ENCODE measurements at places on chromosomes 7 and 10.

DNA sequence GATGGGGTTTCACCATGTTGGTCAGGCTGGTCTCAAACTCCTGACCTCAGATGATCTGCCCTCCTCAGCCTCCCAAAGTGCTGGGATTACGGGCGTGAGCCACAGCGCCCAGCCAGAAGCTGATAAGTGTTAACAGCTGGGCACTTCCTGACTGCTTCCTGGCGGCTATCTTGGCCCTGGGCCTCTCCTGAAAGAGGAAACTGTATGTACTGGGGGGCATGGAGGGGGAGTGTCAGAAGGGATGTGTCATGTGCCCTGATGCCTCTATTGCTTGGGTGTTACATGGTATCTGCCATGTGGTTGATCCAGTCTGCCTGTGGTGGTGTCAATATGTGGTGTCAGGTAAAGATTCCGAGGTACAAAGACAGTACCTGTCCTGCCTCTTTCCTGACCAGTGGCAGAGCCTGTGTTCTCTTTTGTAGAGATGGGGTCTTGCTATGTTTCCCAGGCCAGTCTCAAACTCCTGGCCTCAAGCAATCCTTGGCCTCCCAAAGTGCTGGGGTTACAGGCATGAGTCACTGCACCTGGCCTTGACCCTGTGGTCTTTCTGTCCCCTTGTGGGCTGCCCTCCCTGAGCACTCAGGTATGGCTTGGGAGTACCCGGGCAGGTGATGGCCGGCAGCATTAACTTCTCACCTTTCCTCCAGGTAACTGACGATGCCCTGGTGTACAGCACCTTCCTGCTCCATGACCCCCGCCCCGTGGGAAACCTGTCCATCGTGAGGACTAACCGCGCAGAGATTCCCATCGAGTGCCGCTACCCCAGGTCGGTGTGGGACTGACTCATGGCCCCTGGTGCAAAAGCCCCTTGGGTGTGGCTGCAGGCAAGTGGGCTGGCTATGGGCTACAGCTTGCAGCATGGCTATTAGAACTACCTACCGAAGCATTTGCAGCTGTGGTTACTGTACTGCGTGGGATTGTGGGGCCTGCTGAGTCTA, 4.4 kb downstream of the ZP3 start:
- DNase-seq = no peak

GRCh38 chr7:28608731-28609130, 196.4 kb downstream of the CREB5 start:
- DNase-seq = no peak

DNA sequence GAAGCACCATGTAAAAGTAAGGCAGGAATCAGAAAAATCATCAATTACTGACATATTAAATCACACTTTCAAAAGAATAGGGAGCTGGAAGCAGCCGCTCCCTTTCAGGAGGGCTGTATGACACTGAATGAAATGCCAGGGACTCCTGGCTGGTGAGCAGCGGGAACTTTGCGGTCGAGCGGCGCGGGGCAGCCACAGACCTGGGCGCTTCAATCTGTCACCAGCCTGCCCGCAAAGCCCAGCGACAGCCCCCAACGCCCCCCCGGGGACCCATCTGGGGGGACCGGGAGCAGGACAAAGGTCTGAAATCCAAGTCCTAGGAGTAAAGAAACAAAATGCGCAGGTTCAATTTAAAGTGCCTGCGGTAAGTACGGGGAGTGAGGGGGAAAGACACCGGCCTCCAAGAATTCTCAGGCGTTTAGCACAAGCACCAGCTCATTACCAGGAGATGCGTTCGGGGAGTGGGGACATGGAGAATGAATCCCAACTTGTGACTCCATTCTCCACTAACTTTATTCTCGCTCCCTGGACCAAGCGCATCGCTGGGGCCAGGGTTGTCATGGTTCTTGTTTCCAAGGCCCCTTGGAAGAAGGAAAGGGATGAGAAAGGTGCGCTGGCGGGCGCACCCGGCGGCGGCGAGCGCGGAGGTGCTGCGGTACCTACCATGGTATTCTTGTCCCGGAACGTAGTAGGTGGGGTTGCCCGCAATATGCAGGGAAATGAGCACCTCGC, 824 bp downstream of the RELN start:
- no peak for DNase-seq

DNA sequence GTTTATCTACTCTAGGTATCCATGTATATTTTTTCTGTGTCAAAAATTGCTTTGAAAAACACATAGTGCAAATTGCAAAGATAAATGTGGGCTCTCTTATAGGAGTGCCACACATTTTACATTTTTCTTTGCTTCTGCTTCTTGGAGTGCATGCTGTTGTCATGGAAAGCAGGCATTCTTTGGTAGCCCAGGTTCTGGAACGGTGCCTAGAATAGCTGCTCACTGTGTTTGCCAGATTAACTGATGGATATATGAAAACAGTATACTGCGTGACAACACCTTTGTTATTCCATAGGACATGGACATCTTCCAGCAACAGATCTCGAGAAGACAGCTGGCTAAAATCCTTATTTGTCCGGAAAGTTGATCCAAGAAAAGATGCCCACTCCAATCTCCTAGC, 13.4 kb downstream of the NIPSNAP2 start:
- DNase-seq = no peak

DNA sequence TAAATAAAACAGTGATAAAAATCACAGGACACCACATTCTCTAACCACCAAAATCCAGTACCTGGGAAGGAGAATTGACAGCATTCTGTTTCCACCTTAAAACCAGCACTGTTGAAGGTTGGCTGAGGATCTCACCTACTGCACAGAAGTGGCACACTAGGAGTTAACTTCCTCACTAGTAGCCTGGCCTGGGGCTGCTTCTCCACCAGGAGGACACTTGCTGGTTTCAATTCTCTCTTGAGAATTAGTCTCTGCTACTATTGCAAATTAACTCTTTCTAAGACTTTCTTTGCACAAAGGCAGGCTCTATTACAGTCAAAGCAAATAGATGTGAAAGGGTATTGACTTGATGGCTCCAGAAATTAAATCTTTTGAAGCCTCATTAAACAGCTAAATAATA, 2.3 kb upstream of the CTTNBP2 start:
- DNase-seq = no peak

DNA sequence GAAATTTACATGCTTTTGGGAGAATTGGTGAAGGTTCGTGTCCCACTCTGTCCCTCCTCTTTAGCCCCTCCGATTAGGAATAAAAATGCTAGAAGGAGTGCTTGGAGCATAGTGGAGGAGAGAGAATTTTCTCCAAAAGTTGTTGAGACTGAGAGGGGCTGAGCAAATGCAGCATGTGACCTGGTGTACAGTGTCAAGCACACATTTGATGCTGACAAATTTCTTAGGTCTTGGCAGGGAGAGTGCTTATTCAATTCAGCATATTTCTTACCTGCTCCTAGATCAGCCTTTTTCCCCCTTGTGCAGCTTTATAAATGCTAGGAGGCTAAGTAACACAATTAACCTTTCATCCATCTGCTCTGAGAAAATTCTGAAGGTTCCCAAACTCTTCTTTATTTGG, 189.0 kb downstream of the GALNT17 start:
- no peak for DNase-seq

GRCh38 chr10:11631890-11632587, 20.6 kb upstream of the USP6NL start:
- peak; percentile 38 for DNase-seq

- no peak for DNase-seq
These were observed 1.5 kb downstream of the SRI start for GRCh38 chr7:88218429-88218745.

DNA sequence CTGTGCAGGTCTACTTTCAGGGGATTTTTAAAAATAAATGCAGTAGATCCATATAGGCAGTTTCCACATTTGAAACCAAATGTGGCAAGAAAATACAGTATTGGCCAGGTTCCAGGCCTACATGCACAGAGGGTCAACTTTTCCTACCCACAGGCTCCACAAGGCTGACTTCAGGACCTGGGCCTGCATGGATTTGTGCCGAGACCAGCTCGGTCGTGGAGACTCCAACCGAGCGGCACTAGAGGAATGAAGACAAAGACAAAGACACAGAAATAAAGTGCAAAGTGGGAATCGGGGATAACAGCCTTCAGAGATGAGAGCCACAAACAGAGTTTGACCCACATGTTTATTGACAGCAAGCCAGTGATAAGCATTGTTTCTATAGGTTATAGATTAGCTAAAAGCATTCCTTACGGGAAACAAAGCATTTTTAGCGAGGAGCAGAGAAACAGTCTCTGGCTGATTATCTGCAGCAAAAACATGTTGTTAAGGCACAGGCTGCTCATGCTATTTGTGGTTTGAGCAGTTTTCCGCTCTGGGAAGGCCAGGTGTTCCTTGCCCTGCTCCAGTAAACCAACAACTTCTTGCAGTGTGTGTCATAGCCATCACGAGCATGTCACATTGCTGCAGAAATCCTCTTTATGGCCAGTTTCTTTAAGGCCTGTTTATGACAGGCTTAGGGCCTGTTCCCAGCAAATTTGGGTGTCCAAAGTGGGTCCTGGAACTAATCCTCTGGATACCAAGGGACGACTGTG, 52.6 kb downstream of the ZNF37A start:
- DNase-seq = no peak

- DNase-seq = no peak
These were observed 73.1 kb downstream of the CLEC2L start for GRCh38 chr7:139596626-139597025.

- DNase-seq = no peak
These were observed 51.4 kb downstream of the ABCB4 start for GRCh38 chr7:87424075-87424474.

DNA sequence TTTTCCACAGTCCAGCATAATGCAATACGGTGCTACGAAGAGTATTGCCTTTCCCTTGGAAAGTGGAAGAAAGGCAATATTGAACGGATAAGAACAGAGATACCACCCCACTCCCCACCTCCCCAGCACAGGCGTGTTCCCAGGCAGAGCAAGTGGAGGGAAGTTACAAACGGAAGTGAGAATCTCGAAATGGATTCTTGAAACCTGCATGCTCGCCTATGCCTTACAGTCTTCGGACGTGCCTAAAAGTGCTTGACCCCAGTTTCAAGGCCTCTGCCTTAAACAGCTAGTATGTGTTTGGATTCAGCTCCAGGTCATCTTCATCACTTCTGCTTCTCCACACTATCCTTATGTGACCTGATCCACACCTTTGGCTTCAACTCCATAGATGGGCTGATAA, 35.0 kb upstream of the USP6NL start:
- DNase-seq = no peak

GRCh38 chr10:46326971-46327370, 40.2 kb downstream of the ANTXRL start:
- DNase-seq = no peak

- DNase-seq = no peak
These were observed 49.4 kb downstream of the CPEB3 start for GRCh38 chr10:92241501-92241900.

DNA sequence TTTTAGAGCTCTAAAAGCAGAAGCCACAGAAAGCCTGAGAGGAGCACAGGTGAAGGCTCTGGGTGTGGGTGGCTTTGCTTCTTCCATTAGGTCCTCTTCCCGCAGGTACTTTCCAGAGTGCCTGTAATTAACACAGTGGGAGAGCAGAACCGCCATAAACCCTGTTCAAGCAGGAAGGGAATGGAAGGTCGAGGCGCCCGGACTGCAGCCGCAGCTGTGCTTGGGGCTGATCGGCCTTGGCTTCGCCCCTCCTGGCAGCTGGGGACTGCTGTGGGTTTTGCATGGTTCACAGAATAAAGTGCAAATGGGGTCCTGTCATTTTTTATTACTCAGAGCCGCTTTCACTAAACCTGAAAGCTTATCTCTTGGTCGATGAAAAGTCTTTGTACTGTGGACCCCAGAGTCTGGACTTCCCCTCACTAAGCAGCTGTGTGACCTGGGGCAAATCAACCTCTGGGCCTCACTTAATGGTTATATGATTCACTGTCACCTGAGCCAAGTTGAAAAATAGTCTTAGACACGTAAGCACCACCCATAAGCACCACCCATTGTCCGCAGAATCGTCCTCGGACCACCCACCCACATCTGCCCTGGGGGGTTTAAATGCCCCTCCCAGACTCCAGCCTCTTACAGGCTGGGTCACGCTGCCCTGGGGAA, 100.9 kb downstream of the XRCC2 start:
- DNase-seq = no peak

DNA sequence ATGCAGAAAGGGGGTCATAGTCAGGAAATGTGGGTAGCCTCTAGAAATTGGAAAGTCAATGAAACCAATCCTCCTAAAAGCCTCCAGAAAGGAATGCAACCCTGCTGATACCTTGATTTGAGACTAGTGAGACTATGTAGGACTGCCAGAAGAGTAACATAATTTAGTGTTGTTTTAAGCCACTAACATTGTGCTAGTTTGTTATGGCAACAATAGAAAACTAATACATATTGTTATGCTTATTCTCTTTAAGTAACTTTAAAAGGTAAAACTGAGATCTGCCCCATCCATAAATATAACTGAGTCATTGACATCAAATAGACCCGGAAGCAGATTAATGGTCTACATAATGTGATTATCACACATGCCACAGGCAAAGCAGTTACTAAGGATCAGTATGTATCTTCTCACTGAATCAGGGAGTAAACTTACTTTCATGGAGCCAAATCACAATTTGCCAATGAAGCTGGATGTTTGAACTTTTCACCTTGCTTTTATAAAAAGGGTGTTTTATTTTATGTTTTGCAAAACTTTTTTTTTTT, 146.4 kb upstream of the TMEM106B start:
- DNase-seq = no peak

- no peak for DNase-seq
These were observed 146.3 kb downstream of the SKIDA1 start for GRCh38 chr10:21379143-21379542.

DNA sequence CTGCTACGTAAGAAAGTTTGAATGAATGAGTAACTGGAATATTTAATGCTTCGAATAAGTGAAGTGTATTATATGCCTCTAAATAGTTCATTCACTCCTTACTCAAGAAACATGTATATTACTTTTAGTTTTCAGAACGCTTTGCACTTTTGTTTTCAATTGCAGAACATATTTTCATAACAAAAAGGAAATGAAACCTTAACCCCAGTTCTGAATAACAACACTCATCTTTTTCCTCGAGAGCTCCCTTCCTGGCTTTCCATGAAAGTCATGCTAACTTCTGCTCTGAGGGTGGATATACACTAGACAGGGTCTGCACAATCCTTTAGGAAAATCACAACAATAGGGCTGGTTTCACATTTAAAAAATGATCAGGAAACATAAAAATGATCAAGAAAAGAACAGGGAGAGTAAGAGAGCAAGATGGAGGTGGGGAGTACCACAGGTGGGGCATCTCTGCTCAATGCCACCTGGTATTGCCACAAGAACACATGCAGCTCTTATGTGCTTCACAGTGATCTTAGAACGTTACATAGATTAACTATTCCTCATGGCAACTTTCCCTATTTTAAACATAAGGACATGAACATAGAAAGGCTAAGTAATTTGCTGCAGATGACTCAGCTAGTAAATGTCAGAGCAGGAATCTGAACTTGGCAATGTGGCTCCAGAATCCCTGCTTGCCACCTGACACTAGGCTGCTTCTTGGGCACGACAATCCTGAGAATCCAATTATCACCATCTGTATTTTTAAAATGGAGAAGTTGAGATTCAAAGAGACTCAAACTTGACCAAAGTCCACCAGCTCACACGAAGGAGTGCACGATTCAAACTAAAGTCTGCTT, 219.5 kb upstream of the AOAH start:
- DNase-seq = no peak

GRCh38 chr7:42714356-42714755, 197.5 kb downstream of the C7orf25 start:
- DNase-seq = no peak

Data from CD4-positive, alpha-beta T cell treated with Interleukin-10 for 1 hour (primary cell).